Activated CD8-positive, alpha-beta memory T cell treated with anti-CD3 and anti-CD28 coated beads for 1 hour (primary cell): ENCODE measurements at places on chromosomes 2 and 18.

DNA sequence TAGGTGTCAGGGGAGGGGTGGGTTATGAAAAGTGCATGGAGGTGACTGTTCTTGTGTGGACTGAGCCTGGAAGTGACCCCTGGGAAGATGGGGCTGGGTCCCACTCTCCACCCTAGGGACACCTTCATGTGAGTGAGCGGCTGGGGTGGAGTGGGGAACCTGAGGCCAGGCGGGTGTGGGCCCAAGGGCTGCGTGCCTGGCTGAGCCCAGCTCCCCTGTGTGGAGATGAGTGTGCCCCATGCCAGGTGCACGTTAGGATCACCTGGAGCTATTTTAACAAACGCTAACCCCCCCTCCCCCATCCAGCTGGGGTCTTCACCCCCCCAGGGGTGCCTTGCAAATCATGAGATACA lies 26.5 kb downstream of the ZAP70 start:
- DNase-seq, result no peak

DNA sequence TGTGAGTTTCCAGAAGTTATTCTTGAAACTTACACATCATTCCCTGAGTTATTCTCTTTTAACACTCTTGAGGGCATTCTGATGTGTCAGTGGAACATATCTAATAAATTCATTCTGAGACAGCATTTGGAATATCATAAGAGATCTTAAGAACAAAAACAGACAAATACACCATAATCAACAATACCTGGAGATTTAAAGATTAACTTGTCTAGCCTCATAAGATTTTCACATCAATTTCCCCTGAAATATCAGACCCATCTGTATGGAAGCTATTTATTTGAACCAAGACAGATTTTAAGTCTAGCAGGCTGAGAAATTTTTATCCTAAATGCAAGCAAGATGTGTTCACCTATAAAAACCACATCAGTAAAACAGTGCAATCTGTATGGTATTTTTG lies 181.6 kb downstream of the NYAP2 start:
- no peak for DNase-seq

DNA sequence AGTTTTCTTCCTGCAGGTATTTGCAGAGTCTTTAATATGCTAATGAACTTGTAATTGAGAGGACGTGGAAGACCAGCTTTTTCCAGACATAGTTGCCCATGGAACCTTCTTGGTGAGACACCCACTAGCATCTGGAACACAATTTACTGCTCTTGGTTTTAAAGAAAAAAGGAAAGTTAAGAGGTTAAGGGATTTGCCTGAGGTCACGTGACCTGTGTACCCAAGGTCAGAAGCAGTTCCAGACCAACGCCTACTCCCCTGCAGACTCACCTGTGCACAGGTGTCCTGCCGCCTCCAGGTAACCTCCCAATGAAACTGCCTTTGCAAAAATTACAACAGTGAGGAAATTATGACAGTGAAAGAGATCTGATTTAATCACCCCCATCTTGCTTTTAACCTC lies 172.7 kb downstream of the ANAPC1 start:
- no peak for DNase-seq

DNA sequence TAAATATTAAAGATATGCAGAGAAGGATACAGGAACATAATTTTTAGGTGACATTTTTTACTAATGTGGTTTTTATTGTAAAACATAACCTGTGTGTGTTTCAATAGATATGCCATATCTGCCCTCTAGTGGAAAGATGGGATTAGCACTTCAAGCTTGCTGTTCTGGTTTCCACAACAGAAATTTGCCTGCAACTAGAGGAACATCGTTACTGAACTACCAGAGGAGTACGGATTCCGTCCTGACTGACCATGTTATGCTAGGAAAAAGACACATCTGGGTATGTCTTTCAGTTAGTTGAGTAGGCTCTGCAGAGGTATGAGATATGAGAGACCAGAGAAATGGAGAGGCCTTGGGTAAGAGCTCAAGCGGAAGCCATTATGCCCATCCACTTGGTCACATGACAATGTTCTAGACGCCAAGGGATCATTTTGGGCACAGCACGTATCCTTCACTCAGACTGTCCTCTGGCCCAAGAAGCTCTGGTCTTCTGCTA lies 104.9 kb downstream of the MBD2 start:
- no peak for DNase-seq

DNA sequence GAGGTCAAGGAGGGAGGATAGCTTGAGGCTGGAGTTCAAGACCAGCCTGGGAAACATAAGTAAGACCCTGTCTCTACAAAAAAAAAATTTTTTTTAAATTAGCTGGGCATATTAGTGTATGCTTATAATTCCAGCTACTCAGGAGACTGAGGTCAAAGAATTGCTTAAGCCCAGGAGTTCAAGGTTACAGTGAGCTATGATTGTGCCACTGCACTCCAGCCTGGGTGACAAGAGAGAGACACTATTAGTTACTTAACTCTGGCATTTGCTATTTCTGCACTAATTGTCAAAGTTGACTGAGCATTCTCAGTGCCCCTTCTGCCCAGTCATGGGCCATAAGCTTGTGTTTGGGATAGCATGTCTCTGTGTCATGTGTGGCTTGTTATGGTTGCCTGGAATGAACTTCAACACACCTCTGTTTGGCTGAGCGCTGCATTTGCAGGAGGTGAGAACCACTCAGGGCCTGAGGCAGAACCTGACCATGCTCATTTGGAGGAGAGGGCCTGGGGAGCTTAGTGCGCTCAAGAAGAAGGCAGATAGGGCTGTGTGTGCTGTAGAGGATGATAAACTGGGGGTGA lies 77.7 kb downstream of the SH3RF3 start:
- no peak for DNase-seq

DNA sequence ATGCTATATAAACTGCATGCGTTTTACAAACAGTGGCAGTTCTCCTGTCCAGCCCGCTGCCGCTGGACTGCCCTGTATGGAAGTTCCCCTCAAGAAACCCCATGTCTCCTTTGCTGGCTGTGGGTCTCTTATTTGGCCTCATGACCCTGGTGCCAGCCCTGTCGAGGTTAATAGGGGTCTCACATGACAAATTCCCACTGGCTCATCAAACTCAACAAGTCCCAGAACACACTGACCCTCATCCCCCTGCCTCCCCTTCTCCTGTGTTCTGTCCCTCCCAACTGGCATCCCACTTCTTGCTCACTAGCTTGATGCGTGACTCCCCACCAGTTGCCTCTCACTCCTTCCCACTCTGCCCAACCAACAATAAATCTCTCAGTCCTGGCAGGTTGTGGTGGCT lies 137.6 kb upstream of the HS6ST1 start:
- no peak for DNase-seq

- no peak for DNase-seq
These were observed 17.8 kb downstream of the NLRC4 start for GRCh38 chr2:32246911-32247310.
